ENCODE measurements at places on chromosomes 6 and 20.

GRCh38 chr6:124699038-124699437 is 263.2 kb upstream of the RNF217 start:
- DNase-seq: no peak

DNA sequence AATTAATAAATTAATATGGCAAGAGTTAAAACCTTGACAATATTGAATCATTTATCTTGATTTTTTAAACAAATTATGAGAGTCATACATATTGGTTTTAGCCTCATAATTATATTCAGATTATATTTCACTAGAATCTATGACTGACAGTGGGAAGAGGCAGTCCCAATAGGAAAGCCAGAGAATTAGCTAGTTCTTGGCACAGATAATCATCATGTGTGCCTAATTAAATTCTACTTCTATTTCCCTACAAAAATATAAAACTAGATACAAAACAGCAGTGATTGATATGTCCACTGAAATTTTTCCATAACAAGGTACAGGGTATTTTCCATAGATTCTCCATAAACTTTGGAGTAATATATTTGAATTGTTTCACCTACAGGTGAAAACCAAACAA is 38.6 kb downstream of the COL9A1 start:
- DNase-seq: no peak

- DNase-seq: peak; percentile 39
Observed at GRCh38 chr6:17574866-17575560, 25.1 kb upstream of the FAM8A1 start.

DNA sequence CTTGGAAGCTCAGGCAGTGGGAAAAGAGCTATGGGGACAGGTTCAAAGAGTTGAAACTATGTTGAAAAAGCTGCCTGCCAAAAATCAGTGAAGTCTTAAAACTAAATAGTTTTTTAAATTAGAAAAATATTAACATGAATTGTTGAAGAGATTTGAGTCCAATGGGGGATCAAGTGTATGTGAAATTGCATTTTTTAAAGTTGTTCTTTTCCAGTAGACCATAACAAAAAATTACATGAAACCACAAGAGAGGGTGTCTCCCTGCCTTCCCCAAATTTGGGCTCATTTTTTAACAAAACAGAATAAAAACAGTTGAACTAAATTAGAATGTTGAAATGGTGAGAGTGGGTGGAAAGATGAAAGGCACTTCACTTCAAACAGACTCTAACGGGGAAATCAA is 31.5 kb upstream of the COL10A1 start:
- DNase-seq: no peak

DNA sequence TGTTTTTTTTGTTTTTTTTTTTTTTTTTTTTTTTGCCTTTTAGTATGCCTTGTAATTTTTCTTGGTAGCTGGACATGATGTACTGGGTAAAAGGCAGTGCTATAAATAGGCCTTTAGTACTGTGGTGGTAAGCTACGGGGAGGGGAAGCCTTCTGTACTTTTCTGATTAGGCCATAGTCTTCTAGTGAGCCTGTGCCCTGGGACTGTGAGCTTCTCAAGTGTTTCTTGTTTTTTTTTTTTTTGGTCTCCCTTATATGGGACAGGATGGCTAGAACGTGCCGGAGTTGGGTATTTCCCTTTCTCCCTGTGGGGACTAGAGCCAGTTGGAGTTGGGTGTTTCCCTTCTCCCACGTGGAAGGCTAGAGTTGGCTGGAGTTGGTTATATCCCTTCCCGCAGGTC is 59.4 kb upstream of the PRELID3B start:
- no peak for DNase-seq

- DNase-seq: no peak
Observed at GRCh38 chr6:43124481-43124880, 46.6 kb upstream of the SRF start.

DNA sequence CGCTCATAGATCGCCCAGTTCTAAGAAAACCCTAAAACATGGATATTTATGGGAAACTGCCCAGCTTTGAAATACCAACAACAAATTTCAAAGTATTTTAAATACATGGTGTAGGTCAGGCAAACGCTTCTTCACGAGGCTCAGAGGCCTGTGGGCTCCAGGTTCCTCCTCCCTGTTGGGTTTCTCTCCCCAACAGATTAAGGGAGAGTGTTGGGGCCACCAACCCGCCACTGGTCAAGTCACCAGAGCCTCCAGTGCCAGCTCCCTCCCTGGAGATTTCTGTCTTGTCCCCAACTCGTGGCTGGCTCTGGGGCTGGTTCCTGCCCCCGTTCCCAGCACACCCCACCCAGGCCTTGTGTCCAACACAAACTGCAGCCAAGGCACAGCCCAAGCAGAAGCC is 87.9 kb downstream of the PTPN1 start:
- DNase-seq: no peak

DNA sequence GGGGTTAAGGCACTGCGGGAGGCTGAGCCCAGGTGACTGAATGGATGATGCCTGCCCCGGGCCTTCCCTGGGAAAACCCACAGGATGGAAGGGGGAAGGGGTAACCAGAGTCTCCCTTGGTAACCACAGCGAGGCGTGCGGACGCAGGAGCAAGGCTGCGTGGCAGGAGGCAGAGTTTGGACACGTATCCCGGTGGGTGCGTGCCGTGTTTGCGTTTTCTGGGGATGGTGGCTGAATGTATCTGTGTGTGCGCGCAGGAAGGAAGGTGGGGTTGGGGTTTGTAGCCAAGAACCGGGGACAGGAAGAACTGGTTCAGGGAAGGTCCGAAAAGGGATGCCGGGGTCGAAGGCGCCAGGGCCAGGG is 1.8 kb downstream of the MDGA1 start:
- DNase-seq: no peak

- no peak for DNase-seq
Observed at GRCh38 chr6:144162977-144163376, 12.7 kb downstream of the STX11 start.

GRCh38 chr6:37990762-37991525 is 171.4 kb downstream of the ZFAND3 start:
- no peak for DNase-seq

DNA sequence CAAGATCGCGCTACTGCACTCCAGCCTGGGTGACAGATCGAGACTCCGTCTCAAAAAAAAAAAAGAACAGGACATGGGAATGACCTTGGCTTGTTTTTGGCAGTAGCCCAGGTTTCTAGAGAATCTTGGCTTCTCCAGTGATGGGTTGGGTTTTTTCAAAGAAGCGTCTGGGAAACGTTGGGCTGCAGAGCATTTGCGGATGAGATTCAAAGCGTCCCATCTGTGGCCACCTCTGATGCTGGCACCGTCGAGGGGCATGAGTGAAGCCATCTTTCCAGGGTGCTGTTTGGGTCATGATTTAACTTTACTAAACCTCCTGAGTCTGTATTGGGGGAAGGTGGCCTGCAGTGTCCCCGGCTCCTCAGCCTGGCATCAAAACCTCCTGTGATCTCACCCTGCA is 43.2 kb upstream of the SRF start:
- DNase-seq: no peak

DNA sequence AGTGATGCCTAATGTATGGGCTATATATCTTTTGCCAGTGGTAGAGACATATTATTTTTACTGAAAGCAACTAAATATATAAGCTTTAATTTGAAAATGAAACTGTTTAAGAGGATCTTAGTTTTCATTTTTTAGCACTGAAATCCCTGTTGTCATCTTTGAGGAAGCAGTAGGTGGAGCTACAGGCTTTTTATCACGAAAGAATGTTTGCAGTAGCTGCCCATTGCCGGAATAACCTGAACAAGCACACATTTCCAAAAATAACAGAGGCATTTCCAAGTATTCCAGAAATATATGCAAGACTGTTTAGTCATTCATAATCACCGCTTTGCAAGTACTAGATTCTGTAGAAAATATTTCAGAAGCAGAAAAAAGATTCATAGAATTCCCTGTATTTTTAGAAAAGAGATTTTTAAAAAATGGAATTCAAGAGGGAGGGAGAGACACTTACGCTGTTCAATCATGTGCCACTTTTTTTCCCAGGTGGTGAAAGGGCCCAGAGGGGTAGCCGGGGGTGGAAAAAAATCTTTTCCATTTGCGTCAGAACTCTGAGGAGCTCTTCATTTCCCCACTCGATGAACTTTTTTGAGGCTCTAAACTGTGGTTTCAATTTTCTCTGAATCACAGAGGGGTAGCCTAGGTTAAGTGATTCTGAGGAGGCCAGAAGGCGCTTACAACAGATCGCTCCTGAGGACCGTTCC is 142.5 kb upstream of the FERMT1 start:
- peak; percentile 7 for DNase-seq

- DNase-seq: no peak
Observed at GRCh38 chr6:80603679-80604078, 497.2 kb downstream of the BCKDHB start.

GRCh38 chr6:134510920-134511319 is 193.0 kb upstream of the SGK1 start:
- DNase-seq: no peak

GRCh38 chr6:146770965-146771735 is 172.4 kb downstream of the ADGB start:
- no peak for DNase-seq

GRCh38 chr6:109360791-109361190 is 21.5 kb downstream of the CD164 start:
- no peak for DNase-seq

GRCh38 chr20:48962976-48963771 is 41.7 kb downstream of the ARFGEF2 start:
- DNase-seq: no peak

GRCh38 chr6:71246596-71246995 is 42.0 kb upstream of the OGFRL1 start:
- DNase-seq: no peak

- DNase-seq: no peak
Observed at GRCh38 chr20:47776639-47777038, 8.6 kb downstream of the SULF2 start.

DNA sequence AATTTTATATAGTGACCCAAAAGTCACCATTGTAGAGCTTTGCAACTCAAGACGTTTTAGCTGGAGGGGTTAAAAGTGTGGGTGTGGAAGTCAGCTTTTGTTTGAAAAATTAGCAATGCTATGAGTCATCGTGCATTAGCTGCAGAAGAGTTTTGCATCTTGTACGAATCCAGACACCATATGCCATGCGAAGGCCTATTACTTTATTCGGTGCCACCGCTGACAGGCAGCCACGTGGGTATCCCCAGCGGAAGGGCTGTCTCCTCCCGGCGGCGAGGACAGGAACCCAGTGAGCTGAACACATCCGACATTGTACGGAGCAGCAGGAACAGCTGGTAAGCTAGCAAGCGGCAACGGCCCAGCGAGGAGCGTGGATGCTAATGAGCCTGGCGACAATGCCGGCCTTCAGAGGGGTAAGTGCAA is 84.4 kb downstream of the INSM1 start:
- DNase-seq: no peak

DNA sequence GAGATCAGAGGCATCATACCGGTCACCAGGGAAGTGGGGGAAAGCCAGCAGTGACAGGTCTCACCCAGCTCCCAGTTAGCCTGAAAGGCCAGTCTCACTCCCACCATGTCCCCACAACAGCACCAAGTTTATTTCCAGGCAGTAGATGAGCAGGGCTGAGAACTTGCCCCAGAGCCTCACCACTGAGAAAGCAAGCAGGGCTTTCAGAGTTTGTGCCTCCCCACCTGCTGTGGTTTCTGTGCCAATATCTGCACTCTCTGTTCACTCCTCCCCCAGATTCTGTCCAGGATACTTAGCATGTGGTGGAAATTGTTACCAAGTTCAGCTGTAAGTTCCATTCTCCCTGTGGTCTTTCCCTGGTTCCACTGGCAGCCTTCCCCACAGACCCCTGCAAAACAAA is 255.0 kb upstream of the HTR1E start:
- no peak for DNase-seq

- DNase-seq: no peak
Observed at GRCh38 chr6:147023148-147023547, 181.1 kb upstream of the STXBP5 start.

- DNase-seq: no peak
Observed at GRCh38 chr6:8434727-8435092, 635 bp downstream of the SLC35B3 start.

DNA sequence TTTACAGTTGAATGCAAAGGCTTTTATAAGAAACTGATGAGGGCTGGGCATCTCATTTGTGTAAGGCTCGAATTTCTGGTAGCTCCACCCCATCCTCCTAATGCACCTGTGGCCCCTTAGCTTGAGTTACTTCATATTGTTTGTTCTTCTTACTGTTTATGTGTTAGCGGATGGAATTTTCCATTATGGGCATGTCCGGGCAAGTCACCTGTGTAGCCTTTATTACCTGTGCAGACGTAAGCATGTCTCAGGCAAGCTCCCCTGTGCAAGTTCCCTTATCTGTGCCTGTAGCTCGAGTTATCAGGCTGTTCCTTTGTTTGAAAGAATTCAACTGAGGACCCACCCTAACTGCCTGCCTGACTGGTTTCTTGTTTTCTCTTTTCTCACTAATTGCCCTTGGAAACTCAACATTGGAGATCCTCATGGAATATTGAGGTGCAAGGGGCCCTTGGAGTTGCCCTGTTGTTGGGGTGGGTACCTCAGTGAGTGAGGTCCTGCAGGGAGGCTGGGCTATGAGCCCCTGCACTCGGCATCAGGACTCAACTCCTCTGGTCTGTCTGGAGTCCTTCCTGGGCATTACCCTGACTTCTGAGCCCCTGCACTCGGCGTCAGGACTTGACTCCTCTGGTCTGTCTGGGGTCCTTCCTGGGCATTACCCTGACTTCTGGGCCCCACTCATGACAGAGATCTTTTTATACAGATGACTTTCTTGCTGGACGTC is 207.9 kb upstream of the SULF2 start:
- no peak for DNase-seq

DNA sequence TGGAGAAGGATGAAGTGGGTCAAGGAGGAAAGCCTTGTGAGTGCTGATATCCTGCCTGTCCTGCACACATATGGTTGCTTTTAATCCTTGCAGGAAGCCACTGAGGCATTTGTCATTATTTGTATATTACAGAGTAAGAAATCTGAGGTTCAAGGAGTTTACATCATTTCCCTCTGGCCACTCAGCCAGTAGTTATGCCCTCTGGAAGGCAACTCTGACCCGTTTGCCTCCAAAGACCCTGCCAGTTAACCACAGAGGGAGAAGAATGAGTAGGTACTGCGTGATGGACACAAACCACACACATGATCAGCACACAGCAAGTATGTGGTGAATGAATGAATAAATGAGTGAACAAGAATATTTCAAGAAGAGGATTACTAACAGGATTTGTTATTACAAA is 7.9 kb upstream of the FAM210B start:
- no peak for DNase-seq

- no peak for DNase-seq
Observed at GRCh38 chr6:25560865-25561264, 91.2 kb upstream of the SCGN start.

DNA sequence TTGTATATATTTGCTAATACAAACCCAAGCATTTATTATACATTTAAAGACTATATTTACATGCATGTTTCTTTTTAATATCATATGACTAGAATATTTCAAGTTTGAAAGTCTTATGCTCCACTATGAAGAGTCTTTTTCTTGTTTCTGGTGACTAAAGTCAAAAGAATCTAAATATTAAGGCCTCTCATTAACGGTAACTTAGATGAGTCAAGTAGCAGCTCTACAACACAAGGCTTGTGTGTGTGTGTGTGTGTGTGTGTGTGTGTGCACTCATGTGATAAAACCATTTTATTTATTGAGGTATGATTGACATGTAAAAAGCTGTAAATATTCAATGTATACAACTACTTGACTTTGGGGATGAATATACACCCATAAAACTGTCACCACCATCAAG is 275.6 kb downstream of the TFAP2B start:
- no peak for DNase-seq
